ENCODE measurements at places on chromosomes 7 and 10.

DNA sequence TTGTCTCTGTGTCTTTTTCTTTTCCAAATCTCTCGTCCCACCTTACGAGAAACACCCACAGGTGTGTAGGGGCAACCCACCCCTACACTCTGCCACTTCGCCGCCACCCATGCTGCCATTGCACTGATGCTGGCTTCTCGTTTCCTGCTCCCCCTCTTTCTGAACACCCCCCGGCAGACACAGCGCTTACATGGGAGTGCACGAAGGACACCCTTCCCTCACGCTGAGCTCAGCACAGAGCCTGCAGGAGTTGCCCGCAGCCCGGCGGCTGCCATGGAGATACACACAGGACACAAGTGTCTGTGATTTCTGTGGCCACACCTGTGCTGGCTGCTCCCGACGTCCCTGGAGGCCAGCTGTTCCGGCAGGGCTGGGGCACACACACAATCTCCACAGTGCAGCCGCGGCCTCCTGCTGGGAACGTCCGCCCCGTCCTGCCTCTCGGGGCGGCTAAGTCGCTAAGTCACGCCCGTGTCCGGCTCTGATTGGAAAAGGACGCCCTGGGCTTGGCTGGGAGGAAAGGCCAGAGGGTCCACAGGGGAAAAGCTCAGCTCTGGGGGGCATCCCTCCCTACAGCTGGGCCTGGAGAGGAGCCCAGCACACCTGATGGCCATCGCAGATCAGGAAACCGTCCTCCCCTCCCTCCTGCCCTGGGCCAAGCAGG is 349.8 kb downstream of the PTPRN2 start:
- DNase-seq, result no peak

GRCh38 chr7:16754856-16755317 is 1.3 kb downstream of the TSPAN13 start:
- no peak for DNase-seq

DNA sequence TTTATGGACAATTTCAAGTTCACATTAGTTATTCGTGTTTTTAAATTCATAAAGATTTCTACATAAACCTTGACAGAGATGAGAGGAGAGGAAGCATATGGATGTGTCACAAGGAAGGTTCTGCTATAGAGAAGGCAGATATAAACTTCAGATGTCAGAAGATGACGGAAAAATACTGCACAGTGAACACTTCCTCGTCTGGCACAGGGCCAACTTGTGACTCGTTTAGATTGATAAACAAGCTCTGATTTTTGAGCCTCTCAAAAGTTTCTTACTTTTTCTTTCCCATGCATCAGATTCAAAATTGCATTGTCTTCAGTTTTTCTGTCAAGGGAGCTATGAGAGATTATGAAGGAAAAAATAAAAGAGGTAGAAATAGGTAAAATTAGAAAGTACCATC is 156.4 kb upstream of the MINDY3 start:
- no peak for DNase-seq

GRCh38 chr7:83178796-83179195 is 16.1 kb upstream of the PCLO start:
- DNase-seq, result no peak

GRCh38 chr10:79098596-79099015 is 29.8 kb downstream of the ZMIZ1 start:
- no peak for DNase-seq

DNA sequence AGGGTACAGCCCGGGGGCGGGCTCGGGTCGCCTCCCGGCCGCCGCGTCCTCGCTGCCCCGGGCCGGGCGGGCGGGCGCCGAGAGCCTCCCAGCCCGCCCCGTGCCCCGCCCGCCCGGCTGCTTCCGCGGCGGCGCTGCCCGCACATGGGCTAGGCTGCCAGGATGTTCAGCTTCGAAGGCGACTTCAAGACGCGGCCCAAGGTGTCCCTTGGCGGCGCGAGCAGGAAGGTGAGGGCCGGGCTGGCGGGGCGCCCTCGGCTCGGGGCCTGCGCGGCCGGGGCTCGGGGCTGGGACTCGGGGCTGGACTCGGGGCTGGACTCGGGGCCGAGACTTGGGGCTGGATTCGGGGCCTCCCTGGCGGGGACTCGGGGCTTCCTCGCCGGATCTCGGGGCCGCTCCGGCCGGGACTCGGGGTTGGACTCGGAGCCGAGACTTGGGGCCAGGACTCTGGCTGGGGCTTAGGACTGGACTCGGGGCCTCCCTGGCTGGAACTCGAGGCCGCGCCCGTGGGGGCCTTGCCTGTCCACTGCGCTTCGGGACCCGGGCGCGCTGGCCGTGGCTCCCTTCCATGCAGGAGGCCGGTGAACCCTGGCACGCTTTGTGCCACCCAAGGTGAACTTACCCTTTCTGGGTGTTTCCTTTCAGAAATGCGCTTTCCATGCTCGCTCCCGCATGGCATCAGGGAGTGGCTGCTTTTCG is 534 bp downstream of the UBE3C start:
- DNase-seq, result peak; percentile 57

DNA sequence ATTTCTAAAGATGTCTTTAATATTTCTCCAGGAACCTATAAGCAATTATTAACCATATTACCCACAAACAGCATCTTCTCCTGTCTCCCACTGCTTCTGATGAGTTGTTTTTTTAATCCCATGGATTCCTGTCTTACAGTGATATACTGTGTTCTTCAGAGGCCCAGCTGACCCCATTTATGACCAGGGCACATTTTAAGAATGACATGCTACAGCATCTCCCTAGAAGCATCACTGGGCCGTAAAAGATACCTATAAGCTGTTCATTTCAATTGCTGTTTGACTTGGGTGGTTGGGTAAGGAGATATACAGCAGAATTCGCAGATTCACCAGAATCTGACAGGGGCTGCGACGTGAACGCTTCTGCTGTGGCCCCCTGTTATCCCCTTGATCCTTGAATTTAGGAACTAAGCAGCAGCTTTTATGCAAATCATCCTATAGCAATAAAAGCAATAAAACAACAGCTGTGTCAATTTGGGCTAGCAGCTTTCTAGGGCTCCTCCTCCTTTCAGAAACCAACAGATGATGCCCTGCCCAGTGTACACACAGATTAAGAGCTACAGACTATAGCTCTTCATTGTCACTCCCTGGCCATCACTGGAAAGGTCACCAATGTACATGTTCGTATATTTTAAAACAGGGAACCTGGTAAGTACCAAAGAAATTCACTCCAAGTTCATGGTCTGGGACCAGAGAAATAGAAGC is 86.8 kb downstream of the CPEB3 start:
- no peak for DNase-seq

DNA sequence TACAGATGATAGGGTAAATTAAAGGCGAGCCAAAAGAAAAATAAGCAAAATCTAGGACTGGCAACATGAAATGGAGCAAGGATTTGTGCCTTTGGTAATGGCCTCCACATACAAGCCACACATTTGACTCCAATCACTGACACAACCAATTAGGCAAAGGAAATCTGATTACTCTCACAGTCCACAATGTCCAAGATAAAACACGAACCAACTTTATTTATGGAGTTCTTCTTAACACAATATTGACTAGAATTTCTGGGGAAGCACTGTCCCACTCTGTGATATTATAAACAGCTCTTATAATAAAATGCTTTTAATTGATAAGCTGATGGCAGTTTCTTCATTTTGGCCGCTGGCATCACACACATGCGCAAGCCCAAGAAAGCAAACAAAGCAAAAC is 334.2 kb downstream of the ABCA13 start:
- no peak for DNase-seq

GRCh38 chr7:72337390-72338167 is 74.6 kb downstream of the CALN1 start:
- no peak for DNase-seq

DNA sequence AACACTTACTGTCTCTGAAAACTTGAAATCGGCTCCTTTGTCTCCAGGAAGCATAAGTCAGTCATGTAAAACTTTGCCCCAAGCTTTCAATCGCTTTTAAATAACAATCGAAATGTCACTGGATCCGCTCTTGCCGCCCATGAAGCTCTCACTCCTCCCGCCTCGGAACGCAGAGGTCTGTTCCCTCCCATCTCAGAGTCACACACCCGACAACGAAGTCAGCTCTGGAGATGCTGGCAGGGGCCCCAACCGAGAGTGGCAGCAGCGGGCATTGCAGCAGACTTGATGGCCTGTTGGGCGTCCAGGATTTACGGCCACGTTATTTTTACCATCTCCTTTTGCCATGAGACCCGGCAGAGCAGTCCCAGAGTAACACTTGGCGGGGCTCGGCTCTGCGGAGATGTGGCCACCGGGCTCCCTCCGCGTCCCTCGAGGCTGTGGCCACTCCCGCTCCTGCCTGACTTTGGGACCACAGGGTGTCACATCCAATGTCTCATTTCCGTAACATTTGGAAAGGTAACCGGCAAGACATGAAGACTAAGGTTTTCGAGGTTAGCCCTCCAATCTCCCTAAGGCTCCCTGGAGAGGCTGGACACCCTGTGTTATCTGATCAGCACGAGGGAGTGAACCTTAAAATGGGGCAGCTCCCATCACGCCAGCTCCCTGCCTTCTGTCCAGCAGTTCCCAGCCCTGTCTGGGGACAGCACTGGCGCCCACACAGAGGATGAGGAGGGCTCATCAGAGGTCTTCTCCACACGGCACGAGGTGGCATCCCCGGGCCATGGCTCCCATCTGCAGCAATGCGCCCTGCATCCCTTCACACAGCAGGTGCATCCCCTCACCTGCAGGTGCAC is 62.8 kb upstream of the ADGRA1 start:
- no peak for DNase-seq

DNA sequence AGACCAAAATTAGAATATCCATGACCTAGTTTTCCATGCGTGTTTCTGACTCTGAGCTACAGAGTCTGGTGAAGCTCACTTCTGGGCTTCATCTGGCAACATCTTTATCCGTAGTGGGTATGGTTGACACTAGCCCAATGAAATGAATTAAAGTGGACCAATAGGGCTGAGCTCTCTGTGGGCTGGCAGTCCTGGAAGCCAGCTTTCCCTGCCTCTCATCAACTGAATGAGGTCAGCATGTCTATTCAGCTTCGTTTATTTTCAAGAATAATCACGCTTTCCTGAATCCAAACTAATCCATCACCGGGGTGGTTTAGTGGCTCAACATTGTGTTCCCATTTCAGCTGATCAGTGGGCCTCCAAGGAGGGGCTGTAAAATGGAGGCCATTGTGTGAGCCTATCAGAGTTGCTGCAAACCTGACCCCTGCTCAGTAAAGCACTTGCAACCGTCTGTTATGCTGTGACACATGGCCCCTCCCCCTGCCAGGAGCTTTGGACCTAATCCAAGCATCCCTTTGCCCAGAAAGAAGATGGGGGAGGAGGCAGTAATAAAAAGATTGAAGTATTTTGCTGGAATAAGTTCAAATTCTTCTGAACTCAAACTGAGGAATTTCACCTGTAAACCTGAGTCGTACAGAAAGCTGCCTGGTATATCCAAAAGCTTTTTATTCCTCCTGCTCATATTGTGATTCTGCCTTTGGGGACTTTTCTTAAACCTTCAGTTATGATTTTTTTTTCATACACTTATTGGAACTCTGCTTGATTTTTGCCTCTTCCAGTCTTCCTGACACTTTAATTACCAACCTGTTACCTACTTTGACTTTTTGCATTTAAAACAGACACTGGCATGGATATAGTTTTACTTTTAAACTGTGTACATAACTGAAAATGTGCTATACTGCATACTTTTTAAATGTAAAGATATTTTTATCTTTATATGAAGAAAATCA is 35.5 kb downstream of the CAV1 start:
- DNase-seq, result no peak

- DNase-seq, result no peak
Measured at GRCh38 chr7:17289074-17289645, 9.3 kb upstream of the AHR start.

- DNase-seq, result no peak
Measured at GRCh38 chr7:3345699-3346481, 44.8 kb downstream of the SDK1 start.

- DNase-seq, result no peak
Measured at GRCh38 chr10:59033622-59034021, 142.8 kb upstream of the PHYHIPL start.

Measured in activated CD8-positive, alpha-beta memory T cell treated with anti-CD3 and anti-CD28 coated beads for 48 hours (primary cell).